Epithelial cell of esophagus (primary cell): ENCODE measurements at places on chromosomes 12 and 14.

GRCh38 chr14:82366803-82367202 lies 833.1 kb upstream of the SEL1L start:
- no peak for DNase-seq

DNA sequence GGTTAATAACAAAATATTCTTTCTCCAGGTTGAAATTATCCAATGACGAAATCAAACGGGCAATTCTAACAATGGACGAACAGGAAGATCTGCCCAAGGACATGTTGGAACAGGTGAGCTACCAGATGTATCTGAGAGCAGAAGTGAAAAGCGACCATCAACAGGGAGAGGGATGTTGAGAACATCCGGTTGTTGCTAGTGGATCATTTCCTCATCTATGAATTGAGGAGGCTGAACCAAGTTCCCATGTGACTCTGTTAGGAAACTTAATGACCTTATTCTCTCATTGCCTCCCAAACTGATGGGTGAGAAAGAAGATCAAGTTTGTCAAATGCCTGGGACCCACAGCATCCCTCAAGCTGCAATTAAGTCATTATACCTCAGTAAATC lies 117.7 kb downstream of the GPR135 start:
- peak; percentile 95 for DNase-seq

DNA sequence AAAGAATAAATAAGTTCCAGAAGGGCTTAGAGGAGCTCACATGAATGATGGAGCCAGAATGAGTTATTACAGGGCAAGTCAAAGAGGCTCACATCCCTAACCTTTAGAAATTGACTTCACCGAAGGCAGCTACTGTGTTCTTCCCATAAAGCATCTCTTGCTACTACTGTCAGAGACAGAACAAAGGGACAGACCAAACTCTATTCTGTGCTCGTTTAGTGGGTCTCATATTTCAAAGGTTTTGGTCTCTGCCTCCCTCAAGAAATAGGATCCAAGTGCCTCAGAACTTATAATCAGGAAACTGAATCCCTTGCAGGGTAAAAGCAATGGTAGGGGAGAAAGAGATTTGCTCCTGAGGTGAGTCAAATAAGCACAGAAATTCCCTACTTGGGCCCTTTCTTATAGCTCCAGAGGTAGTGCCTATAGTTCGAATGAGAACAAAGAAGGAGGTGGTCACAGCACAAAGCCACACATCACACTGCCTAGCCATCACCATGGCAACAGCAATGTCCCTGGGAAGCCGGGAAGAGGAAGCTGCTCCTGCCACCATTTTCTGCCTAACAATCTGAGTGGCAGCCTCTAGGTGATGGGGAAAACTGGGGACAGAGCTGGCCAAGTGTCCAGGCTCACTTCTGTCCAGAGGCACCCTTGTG lies 294.9 kb downstream of the FOXN3 start:
- DNase-seq, result no peak

DNA sequence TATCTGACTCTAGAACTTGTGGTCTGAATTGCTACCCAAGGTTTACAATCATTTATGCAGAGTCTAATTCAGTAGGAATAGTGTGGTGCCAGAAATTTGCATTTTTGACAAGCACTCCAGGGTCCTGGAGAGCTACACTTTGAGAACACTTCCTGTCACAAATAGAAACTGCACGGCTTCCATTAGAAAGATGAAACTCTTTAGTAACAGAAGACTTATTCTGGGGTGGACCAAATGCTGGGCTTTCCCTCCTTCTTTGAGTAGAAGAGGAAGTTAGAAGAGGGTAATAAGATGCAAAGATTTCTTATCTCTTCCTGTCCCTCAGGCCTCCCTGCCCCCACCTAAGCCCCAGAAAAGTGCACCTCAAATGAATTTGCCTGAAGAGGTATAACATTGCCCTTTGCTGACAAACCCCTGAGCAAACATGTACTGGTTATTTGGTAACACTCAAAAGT lies 28.4 kb downstream of the DGLUCY start:
- no peak for DNase-seq

DNA sequence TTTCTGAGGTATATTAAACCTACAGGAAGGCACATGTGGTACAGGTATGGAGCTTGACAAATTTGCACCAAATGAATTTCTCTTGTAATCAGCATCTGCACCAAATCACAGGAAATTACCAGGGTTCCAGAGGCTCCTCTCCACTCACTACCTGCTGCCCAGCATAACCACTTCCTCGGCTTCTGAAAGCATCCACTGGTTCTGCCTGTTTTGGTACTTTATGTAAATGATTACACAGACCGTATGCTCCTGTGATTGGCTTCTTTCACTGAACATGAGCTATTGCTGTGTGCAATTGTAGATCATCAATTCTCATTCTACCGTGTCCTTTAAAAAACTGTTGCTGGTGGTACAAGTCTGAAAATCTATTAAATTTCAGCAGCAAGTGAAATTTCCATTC lies 522.1 kb downstream of the TMEM132D start:
- no peak for DNase-seq

DNA sequence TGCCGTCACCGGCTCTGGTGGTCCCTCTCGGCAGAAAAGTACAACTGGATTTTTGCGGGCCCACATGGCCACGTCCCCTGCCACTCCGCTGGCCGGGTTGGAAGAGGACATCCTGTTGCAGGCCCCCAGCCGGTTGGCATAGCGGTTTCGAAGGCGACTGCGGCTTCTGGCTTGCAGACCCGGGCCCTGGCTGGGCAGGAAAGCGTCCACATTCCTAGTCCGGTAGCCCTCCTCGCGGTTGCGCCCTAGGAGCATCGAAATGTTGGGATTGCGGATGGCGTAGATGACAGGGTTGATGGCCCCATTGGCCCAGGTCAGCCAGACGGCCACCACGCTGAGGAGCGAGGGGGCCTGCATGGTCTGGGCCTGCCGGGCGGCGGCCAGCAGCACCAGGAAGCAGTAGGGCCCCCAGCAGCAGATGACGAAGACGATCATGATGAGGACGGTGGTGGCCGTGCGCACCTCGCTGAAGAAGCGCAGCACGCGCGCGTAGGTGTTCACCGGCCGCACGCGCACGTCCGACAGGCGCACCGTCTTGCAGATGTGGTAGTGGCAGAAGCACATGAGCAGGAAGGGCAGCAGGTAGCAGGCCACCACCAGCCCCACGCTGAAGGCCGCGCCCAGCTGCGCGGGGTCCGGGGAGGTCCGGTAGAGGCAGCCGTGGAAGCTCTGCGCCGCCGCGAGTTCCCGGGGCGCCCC lies 1.2 kb downstream of the GPR135 start:
- peak; percentile 17 for DNase-seq

DNA sequence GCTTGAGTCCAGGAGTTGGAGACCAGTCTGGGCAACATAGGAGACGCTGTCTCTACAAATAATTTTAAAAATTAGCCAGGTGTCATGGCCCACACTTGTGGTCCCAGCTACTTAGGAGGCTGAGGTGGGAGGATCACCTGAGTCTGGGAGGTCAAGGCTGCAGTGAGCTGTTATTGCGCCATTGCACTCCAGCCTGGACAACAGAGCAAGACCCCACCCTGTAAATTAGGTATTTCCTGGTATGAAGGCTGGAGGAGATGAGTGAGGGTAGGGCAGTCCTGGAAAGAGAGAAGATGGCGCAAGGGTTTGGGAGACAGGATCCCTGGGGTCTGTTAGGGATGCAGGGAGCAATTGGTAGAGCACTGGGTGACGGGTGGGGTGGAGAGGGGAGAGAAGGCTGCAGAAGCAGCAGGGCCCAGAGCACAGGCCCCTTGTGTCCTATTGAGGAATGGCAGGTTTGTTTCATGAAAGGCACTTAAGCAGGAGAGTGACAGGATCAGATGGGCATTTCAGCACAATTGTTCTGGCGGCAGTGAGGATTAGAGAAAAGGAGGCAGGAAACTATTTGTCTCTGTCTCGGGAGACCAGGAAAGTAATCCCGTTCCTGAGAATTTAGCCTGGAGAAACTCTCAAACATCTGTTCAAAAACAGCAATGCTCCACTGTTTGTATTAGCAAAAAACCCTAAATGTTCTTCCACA lies 47.2 kb upstream of the KTN1 start:
- DNase-seq, result no peak

- peak; percentile 66 for DNase-seq
Observed at GRCh38 chr14:74531467-74531866, 37.9 kb downstream of the ISCA2 start.

DNA sequence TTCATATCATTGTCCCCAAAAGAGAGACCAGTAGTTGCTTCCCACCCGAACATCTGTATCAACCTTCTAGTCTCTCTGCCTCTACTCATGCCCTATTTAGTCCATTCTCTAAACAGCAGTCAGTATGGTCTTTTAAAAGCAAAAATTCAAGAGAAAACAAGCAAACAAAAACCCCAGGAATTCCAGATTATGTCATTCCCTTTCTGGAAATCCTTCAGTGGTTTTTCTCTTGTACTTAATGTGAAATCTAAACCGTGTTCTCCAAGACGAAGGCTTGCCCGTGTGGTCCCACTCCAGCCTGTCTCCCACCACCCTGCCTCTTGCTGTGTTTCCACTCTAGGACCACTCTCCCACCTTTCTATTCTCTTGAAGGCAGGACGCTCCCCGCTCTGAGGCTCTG lies 90.8 kb downstream of the TMEM30B start:
- DNase-seq, result no peak

DNA sequence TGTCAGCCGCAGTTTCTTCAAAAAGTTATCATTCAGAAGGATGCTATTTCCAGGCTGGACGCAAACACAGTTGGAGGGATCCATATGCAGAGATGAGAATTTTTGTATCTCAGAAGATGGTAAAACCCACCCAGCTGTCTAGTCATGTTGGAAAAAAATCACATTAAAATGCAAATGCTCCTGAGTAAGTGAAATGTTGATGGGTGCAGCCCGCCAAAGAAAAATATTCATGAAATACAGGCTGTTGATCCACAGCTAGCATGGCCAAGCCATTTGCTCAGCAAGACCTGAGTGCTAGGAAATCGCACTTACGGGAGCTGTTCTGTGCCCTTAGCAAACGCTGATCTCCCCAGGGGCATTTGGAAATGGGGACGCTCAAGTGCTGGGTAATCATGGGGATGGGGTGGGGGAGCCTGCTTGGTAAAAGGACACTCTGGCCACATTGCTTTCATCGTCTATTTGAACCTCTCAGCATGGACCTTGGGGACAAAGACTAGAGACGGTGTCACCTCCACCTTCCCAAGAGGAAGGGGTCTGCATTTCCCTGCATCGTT lies 25.7 kb downstream of the TUNAR start:
- no peak for DNase-seq

DNA sequence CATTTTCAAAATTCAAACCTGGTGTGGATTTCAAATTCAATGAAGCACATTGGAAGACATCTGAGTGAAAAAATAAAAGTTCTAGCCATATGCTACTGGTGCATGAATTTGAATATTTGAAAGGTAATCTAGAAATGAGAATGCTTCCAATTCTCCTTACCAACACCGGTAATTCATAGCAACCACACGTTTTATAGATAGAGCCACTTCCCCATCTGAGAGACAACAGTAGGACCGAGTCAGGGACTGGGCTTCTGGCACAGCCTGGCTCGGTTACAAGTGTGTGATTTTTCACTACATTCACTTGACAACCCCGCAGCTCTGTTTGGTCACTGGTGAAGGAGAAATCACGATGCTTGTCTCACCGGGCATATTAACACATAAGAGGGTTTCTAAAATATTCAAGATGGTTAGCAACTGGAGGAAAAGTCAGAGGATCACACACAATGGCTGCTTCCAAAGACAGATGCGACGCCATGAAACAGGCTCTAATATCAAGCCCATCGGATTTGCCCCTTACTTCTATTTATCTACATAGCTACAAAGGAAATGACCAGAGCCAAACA lies 86.5 kb upstream of the FOXN3 start:
- no peak for DNase-seq

DNA sequence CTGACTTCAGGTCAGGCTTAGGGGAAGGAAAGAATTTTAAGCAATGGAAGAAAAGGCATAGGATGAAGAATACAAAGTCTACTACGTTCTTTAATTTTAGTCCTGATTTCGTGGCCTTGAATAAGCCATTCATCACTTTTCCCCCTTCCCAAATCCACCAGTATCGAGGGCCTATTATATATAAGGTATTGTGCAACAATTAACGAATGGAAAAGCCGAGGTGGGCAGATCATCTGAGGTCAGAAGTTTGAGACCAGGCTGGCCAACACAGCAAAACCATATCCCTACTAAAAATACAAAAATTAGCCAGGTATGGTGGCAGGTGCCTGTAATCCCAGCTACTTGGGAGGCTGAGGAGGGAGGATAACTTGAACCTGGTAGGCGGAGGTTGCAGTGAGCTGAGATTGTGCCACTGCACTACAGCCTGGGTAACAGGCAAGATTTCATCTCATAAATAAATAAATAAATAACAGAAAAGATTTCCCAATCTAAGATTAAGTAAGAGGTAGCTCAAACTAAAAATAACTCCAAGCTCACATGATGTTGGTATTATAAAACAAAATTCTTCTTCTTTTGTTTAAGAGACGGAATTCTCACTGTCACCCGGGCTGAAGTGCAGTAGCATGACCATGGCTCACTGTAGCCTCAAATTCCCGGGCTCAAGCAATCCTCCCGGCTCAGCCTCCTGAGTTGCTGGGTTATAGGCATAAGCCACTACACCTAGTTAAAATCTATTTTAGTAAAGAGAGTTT lies 58.3 kb upstream of the NR2C1 start:
- DNase-seq, result no peak

DNA sequence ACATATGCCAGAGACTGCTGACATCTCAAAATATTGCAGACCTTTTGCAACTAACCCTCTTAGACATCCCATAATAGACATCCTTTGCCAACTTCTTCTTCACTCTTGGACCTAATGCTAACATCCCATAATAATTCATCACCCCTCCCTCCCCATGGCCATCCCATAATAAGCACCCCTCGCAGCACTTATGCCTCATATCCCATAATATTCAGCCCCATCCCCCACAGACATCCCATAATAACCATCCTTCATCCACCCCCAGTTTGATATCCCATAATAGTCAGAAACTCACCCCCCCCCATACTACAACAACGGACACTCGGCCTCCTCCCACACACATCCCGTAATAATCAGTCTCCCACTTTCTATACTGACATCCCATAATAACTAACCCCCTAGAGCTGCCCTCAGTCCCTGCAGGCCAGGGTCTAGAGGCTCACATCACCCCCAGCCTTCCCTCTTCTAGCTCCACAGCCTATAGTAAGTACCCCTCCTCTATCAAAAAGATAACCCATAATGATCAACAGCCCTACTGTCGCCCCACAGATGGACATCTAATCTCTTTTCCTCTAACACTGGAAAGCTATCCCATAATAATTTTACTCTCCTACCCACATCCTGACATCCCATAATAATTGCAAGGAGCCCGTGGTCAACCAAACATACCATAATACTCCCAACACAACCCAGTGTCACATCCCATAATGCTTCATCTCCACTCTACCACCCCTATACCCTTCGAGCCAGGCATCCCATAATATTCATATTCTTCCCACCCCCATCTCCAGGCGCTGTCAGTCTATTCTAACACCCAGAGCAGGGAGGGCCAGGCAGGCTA lies 792 bp upstream of the CHD4 start:
- DNase-seq, result peak; percentile 73

- peak; percentile 29 for DNase-seq
Observed at GRCh38 chr12:79688376-79689060, 2.2 kb downstream of the PAWR start.

- no peak for DNase-seq
Observed at GRCh38 chr12:49126852-49127763, 4.1 kb downstream of the TUBA1B start.
